Pulmonary artery endothelial cell (primary cell): ENCODE measurements at places on chromosomes 11 and 22. TPM values are rescaled to one million over a fixed set of nuclear protein-coding genes. Genes with fewer than 3 reads are reported as not detected.

- DNase-seq: no peak
Observed at GRCh38 chr11:85826116-85826855, 15.3 kb upstream of the SYTL2 start.

Gene AGBL2
- 0.18 and 0.26 TPM in 2 replicates for total RNA-seq

DNA sequence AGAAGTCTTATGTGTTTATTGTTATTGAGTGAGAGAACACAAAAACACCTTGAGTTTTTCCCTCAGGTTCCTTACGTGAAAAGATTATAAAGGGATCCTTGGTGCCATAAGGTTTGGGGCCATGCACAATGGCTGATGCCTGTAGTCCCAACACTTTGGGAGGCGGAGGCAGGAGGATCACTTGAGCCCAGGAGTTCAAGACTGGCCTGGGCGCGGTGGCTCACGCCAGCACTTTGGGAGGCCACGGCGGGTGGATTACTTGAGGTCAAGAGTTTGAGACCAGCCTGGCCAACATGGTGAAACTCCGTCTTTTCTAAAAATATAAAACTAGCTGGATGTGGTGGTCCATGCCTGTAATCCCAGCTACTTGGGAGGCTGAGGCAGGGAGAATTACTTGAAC lies 5.4 kb downstream of the SMDT1 start:
- DNase-seq: no peak

GRCh38 chr11:106697058-106697457 lies 321.2 kb downstream of the GUCY1A2 start:
- DNase-seq: no peak

GRCh38 chr11:99376463-99376862 lies 355.7 kb downstream of the CNTN5 start:
- DNase-seq: no peak

Gene IL17REL
- total RNA-seq: 0.04 and 0.20 TPM in 2 replicates

Gene OR52I1
- not detected in 2 replicates for total RNA-seq

Gene CARD18
- not detected in 2 replicates for total RNA-seq

GRCh38 chr11:64536997-64537396 lies 54.0 kb upstream of the SLC22A12 start:
- DNase-seq: no peak

- no peak for DNase-seq
Observed at GRCh38 chr11:108111126-108111525, 10.2 kb upstream of the ACAT1 start.

Gene MN1
- total RNA-seq: 0.42 and 0.53 TPM in 2 replicates

DNA sequence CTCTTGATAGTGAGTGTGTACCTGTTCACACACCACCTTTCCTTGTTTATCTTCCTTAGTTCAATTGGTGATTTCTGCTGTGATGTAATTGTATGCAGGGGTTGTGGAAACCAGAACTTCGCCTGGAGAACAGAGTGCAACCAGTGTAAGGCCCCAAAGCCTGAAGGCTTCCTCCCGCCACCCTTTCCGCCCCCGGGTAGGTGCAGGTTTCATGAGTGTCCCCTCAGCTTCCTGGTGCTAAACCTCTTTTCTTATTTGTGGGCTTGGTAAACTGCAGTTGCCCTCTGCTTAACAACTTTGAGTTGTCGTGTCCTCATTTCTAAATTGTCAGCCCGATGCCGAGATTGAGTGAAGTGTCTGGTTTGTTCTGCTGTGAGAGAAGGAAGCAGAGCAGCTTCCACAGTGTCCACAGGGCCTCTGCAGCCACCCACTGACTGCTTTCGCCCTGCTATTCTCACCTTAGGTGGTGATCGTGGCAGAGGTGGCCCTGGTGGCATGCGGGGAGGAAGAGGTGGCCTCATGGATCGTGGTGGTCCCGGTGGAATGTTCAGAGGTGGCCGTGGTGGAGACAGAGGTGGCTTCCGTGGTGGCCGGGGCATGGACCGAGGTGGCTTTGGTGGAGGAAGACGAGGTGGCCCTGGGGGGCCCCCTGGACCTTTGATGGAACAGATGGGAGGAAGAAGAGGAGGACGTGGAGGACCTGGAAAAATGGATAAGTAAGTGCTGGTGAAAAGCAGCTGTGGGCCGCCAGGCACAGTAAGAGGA lies 7.1 kb upstream of the GAS2L1 start:
- DNase-seq: no peak
